ENCODE measurements at places on chromosomes 2 and 18.
A peak's percentile ranks its signal among the peaks of the same experiment; 100 is the strongest.

GRCh38 chr2:5974477-5974876 is 282.3 kb downstream of the SOX11 start:
- no peak for DNase-seq

GRCh38 chr2:10904455-10904854 is 7.3 kb upstream of the KCNF1 start:
- no peak for DNase-seq

GRCh38 chr2:27916293-27916995 is 25.9 kb downstream of the BABAM2 start:
- no peak for DNase-seq

GRCh38 chr18:78934551-78935225 is 44.9 kb upstream of the SALL3 start:
- no peak for DNase-seq

DNA sequence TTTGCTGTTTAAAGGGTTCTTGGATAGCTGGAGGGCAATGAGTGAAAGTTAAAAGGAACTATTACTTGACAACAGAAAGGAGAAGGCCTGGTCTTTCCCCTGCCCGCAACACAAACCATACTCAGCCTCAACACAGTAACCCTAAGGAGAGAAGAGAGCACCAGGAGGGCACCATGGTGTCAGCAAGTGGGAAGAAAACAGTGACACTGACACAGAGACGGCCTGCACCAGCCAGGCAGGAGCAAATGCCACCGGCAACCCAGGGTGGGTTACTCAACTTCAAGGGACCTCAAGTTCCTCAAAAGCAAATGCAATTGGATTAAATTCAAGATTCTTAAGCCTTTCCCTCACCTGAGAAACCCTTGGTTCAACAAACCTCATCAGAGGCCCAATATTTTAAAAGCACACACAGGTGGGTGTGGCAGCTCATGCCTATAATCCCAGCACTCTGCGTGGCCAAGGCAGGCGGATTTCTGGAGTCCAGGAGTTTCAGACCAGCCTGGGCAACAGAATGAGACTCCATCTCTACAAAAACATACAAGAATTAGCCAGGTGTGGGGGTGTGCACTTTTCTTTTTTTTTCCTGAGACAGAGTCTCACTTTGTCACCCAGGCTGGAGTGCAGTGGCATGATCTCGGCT is 52.3 kb downstream of the TFCP2L1 start:
- no peak for DNase-seq

DNA sequence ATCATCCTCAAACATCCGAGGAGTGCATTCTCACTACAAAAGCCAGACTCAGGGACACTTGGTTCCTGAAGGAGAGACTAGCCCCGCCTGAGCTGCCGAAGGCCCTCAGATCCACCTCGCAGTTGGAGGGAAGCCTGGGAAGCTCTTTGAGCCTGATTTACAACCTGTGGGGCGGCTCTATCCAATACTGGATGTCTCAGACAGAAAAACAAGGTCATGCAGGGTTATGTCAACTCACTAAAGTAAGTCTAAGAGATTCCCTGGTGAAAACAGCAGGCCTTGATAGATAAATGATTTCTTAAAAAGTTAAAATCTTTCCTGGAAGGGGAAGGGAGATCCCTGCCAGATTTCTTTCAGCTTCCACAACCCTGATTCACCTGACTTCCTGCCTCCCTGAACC is 284.3 kb downstream of the CYP26B1 start:
- DNase-seq, result no peak

GRCh38 chr2:223932816-223933800 is 12.0 kb downstream of the WDFY1 start:
- DNase-seq, result no peak

DNA sequence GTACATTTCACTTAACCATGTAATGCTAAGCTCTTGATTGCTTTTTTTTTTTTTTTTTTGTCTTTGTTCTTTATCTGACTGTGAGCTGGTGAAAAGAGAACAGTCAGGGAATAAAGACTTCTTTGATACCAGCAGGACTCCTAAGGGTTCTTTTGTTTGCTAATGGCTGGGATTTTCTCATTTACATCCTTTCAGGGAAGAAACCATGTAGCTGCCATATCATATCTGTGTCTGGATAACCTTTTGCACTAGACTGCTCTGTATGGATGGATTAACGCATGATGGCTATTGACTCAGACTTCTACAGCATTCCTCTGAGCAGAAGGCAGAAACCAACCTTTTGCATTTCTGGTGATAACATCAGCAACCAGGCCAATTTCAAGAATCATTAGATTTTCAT is 504.0 kb downstream of the LRRTM4 start:
- DNase-seq, result no peak

DNA sequence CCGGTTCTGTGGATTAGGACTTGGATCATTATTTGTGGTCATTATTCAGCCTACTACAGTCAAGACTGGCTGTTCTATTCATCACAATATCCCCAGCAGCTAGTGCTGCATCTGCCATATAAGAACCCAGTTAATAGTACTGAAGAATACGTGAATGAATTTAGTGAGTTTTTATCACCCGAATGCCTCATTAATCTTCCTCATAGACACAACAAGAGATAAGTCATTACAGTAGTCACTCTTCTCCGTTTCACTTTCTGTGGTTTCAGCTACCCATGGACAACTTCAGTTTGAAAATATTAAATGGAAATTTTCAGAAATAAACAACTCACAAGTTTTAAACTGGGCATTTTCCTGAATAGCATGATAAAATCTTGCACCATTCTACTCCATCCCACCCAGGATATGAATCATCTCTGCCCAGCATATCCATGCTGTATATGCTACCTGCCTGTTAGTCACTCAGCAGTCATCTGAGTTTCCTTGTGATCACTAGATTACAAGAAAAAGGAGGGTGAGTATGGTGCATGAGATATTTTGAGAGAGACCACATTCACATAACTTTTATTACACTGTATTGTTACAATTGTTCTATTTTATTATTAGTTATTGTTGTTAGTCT is 363.7 kb upstream of the CHAC2 start:
- peak; percentile 65 for DNase-seq

- DNase-seq, result no peak
These were observed 159.6 kb upstream of the SIX2 start for GRCh38 chr2:45168711-45169338.

- peak; percentile 65 for DNase-seq
These were observed 13.2 kb downstream of the TXNDC2 start for GRCh38 chr18:9898792-9899549.

DNA sequence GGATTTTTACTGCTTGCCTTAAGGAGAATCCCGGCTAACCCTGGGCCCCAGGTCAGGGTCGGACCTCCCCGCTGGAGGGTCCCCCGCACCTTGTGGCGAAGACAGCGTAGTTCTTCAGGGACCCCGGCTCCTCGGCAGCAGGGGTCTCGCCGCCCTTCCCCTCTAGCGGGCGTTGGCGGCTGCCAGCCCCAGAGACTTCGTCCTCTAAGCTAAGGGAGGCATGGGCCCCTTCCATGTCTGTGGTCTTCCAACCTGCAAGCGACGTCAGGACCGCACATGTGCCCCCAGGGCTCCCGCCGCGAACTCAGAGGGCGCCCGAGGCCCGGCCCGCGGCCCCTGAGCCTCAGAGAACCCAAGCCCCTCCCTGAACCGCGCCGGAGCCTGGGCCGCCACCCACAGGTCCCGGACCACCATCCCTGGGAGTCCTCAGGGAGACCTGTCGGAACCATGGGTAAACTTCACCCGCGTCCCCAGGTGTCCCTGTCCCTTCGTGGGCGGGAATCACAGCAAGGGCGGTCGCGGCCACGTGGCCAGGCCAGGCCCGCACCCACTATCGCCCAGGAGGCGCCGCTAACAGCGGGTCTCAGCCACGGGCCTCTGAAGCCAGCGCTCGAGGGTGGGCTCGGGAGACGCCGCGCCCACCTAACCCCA is 562 bp downstream of the ANKMY1 start:
- DNase-seq, result no peak

- no peak for DNase-seq
These were observed 35.8 kb downstream of the MSH6 start for GRCh38 chr2:47818777-47819176.

- peak; percentile 56 for DNase-seq
These were observed 116.6 kb downstream of the SRBD1 start for GRCh38 chr2:45494275-45494977.

GRCh38 chr2:50979495-50979894 is 52.4 kb downstream of the NRXN1 start:
- DNase-seq, result no peak

DNA sequence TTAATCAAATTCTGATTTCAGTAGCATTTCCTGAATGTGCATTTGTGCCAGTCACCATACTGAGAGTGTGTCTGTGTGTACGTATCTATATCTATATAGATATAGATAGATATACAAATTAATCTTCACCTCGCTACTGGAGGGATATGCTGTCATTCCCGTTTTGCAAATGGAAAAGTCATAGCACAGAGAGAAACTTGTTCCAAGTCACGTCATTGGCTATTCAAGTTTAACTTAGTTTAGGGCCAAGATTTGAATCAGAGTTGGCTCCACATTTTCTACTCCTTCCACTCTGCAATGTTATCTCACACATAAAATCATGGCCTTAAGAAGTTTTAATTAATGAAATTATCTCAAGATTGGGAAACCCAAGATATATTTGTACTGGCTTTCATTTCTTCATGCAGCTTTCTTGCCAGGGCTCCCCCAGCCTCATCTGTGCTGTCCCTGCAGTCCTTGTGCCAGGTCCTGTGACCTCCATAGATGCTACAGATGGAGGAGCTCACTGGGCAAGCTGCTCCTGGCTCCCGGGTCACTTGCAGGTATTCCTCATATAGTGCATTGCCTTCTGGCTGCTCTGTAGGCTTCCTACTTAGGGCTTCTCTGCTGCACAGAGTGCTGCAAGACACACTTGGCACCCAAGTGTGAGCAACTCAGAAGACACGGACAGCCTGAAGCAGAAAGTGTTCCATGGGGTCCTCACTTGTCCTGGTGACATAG is 245.8 kb downstream of the KCNS3 start:
- DNase-seq, result no peak

- no peak for DNase-seq
These were observed 102.3 kb upstream of the RFX8 start for GRCh38 chr2:101577173-101577572.

DNA sequence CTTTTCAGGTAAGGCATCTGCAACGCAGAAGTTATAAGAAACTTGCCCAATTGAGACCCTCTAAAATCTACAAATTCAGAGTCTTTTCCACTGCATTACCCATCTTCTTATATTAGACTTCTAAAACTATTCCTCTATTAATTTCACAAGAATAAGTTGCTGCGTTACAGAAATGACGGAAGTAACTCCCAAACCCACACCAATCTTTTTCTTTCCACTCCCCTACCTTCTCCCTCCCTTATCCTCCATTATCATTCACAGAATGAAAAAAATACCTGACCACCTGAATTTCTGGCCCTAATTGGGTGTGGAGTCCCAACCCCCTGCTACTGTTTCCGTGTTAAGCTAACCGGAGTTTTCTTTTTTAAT is 689 bp downstream of the RPRD1A start:
- no peak for DNase-seq

- DNase-seq, result peak; percentile 48
These were observed 77.0 kb downstream of the SMIM21 start for GRCh38 chr18:75350512-75350839.

DNA sequence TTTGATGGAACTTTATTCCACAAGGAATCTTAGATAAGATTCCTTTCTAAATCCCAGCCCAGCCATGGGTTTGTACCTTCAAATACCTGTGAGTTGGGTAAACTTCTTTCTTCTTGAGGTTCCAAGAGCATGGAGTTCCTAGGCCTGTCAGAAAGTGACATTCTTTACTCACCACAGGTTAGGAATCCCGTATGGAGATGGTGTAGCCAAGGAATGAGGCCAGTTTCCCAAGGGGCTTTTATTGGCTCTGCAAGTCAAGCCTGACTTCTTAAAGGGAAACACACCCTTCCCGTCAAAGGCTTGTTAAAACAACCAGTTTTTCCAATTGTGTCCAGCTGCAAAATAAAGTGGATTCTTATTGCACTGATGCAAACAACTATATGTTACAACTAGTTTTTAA is 45.8 kb downstream of the STK17B start:
- DNase-seq, result peak; percentile 57

- DNase-seq, result no peak
These were observed 4.3 kb downstream of the HPCAL1 start for GRCh38 chr2:10306901-10307463.

DNA sequence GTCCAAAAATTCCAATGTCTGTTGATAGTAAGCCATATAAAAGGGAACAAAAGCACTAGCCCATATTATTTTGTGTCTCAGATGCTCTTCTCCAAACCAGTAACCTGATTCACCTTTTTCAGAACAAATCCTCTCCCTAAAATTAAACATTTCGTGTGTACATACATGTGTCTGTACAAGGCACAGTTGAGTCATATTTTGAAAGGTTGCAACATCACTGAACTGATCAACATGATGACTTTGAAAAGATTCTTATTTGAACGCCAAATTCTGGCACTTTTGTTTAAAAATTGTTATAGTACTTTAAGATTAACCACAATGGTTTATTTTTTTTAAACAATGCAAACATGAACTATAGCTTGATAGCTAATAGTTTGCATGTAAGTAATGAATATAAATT is 102.5 kb downstream of the RIT2 start:
- no peak for DNase-seq

DNA sequence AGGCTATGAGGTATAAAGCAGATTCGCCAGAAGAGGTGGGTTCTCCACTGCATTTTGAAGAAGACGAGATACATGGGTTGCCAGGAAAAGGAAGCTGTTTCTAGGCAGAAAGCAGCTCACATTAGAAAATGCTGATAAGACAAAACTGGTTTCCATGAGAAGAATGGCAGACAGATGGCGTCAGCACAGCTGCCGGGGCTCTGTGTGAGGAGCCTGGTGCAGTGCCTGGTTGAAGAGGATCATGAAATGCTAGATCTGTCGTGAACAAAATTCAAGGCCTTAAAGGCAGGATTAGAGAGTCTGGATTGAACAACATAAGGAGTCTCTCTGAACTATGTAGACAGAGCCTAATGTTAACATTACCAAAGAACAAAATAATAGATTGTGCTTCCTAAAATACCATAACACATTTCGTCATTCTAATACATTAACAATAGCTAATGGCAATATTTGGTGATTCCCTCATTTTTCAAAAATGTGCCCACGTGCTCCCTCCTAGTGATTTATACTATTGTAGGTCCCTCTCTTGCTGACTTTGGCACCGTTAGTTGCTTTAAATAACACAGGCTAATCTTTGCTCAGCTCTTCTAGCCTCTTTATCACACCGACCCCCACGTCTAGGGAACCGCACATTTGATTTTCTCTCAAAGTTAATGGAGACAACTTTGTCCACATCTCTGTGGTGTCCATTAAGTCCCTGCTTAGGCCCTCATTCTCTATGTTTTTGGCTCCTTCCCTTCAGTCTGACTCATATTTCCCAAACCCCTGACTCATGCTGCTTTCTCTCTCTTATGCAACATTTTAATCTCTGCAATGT is 38.2 kb downstream of the EFEMP1 start:
- DNase-seq, result peak; percentile 97

- no peak for DNase-seq
These were observed 35.5 kb downstream of the LDLRAD4 start for GRCh38 chr18:13253786-13254688.

Data from fibroblast of skin of right biceps (primary cell).